ENCODE measurements at places on chromosomes 3 and 15. TPM values are rescaled to one million over a fixed set of nuclear protein-coding genes. Genes with fewer than 3 reads are reported as not detected.

- no peak for DNase-seq
Observed at GRCh38 chr15:70653426-70653825, 109.9 kb downstream of the UACA start.

DNA sequence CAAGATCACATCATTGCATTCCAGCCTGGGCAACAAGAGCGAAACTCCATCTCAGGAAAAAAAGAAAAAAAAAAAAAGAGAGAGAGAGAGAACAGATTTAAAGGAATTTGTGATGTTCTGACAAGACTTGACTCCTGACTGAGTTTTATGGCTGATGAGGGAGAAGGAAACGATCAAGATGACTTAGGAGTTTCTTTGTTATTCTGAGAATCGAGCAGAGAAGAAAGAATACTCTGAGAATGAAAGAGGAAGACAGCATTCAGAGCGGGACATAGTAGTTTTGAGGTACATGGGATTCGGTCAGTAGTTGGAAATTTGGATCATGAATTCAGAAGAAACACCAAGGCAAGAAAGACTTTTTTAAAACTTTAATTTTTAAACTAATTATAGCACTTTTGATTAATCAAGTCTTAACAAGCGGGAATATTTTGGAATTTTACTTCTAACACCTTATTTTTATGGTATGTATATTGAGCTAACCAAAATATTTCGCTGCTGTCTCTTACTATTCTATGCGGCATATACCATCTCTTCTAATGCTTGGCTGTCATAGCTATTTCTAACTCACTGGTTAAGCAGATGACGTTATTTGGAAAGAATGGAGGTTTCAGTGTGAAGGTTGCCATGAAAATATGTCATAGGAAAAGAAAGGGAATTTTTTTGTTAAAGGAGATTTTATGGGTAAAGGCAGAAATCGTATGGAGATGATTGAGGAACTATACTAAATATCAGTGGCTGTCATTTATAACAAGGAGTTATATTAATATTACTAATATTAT lies 644.1 kb downstream of the RBMS3 start:
- DNase-seq, result no peak

DNA sequence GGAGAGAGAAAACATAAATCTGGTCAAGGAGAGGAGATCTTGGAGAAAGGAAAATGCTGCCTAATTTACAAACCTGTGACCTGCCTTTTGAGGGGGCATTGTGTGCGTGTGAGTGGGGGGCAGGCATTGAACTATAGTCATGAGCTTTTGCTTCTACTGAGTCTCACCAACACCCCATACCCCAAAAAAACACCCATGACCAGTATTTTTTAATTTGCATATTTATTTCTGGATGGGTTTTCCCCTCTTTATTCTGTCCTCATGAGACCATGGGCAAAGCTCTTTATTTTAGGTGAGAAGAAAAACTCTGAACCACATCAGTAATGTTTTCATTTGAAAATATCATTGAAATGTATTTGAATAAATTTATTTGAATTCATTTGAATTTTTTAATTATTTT lies 20.6 kb downstream of the CD80 start:
- no peak for DNase-seq

GRCh38 chr3:150221904-150222523 lies 186.1 kb upstream of the TSC22D2 start:
- DNase-seq, result no peak

- no peak for DNase-seq
Observed at GRCh38 chr3:87461036-87461435, 184.7 kb upstream of the POU1F1 start.

DNA sequence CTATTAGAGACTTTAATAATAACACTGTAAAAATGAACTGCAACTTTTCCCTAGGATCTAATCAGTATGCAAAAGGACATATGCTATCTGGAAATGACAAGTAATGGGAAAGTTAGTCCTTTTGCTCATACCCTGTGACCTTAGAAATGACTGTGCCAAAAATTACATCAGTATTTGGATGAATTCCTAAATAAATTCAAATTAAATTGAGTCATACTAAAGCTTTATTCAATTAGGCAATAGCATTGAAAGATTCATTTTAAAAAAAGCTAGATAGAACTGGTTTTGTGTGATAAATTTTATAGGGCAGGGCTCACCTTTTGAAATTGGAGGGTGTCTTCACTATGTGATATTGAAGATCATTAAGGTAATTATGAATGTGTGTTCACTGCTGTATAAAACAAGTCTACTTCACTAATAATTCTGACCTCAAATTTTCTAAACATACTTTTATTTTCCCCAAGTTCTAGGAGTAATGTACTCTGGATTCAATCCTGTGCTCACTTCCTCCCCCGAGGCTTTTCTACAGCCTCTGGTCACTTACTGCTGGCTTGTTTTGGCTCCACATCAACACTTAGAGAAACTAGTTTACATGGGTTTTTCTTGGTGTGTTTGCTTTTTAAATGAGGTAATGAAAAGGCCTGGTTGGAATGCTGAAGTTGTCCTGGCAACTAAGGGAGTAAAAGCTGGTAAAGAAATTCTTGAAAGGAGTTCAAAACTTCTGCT lies 44.4 kb upstream of the SPTSSB start:
- no peak for DNase-seq

DNA sequence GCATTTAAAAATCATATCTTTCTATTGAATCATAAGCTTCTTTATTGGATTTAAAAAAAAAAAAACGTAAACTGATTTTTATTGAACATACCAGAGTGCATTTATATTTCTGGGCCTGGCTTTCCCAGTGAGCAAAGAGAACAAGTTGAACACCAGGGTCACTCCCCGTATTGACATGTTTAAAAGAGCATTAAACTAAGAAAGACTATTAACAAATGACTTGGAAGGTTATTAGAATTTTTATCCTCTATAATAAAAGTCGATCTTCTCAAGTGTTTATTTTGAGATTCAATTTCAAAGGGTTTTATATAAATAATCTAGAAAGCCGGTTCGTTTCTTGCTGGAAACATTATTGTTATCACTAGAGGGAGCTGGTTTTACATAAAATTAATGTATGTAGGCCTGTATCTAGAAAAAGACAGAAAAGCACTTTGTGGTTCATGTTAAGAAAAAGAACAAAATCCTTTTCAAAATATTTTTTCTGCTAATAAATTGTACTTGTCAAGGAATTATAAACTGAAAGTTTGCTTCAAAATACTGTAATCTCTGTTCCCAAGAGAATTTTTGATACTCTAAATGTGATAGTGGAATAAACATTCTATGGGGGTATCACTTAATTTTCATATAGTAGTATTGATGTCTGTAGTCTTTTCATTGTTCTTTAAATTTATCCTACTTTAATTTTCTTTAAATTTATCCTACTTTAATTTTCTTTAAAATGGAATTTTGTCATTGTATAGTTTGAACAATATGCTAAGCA lies 321.8 kb upstream of the MME start:
- no peak for DNase-seq

DNA sequence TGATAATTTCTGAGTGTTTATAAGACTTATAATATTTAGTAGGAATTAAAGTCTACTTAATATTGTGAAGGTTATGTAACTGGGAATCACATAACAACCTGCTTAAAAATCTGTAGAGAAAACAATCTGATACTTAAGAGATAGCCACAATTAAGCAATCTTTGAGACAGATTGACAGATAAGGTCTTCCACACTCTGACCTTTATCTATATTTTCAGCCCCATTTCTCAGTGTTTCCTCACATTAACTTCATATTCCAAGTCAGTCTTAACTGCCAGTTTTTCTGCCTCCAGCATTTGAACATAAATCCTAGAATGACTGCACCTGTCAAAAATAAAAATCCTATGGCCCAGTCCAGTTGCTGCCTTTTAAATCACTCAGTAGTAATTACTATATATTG lies 423.2 kb downstream of the PYDC2 start:
- DNase-seq, result no peak

- no peak for DNase-seq
Observed at GRCh38 chr15:86615816-86616215, 536.1 kb downstream of the AGBL1 start.

GRCh38 chr3:150293401-150294001 lies 114.6 kb upstream of the TSC22D2 start:
- DNase-seq, result no peak

Gene IMP3
- 50.4 TPM for total RNA-seq

Gene ADAMTS9
- total RNA-seq, result not detected

Gene SCAANT1
- total RNA-seq, result 1.4 TPM

DNA sequence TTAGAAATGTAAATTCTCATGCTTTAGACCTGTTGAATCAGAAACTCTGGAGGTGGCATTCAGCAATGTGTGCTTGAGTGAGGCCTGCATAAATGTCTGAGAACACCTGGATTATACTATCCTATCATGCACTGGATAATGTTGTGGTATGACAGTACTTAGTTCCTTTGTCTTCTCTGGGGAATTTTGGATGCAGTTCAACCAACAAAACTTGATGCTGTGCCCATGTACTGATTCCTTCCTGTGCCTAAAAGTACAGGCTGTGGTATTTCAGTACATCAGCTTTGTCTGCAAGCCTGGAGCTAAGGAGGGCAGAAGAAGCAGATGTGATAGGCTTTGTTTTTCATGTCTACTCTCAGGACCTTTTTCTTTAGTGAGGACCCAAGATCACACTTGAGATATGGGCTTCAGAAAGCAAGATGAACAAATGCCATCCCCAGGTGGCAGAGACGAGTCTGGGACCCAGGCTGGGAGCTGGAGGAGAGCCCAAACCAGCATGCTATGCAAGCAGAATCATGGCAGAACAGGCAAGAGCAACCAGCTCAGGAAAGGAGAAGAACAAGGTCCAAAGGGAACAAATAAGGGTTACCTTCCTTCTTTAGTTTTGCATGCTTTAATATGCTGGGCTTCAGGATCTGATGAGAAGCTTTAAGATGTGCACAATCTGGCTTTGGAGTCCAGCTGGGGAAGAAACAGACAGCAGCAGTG lies 124.7 kb downstream of the MYRIP start:
- no peak for DNase-seq

Gene EAF2
- total RNA-seq, result 4.4 TPM

DNA sequence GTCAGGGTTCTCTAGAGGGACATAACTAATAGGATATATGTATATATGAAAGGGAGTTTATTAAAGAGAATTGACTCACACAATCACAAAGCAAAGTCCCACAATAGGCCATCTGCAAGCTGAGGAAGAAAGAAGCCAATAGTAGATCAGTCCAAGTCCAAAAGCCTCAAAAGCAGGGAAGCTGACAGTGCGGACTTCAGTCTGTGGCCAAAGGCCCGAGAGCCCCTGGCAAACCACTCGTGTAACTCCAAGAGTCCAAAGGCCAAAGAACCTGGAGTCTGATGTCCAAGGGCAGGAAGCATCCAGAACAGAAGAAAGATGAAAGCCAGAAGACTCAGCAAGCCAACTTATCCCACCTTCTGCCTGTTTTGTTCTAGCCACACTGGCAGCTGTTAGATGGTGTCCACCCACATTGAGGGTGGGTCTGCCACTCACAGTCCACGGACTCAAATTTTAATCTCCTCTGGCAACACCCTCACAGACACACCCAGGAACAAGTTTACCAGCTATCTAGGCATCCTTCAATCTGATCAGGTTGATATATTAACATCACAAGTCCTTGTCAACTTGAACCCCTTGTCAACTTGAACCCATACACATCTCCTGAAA lies 54.2 kb upstream of the ACAD9 start:
- DNase-seq, result no peak

- no peak for DNase-seq
Observed at GRCh38 chr3:179436517-179436916, 14.8 kb downstream of the GNB4 start.

DNA sequence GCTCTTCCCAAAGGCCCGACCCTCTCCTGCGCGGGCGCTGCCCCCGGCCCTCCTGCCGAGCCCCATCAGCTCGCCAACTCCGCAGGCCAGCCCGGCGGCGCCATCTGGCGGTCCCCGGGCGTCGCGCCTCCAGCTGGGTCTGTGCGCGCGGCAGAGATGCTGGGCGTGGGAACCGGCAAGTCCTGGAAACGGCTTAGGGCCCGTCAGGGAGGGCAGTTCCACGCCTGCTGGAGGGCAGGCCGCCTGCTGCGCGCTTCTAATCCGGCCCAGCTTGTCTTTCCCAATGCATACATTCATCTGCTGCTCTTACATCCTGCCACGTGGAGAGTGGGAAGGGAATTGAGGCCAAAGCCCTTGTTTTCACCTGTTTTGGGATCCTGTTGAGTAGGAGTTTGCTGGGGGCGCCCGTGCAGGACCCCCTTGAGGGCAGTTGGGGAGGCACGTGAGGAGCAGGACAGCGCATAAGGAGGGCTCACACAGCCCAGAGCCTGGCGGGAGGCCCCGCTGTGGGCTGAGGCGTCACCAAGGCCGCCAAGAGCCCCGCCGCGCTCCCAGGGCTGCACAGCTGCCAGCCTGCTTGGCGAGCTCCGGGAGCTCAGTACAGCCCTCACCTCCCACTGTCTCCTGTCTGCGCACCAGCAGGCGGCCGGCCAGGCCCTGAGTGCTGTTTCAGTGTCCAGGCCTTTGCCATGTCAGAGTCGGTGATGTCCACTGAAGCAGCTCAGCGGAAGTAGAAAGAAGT lies 165.6 kb downstream of the NSMCE3 start:
- peak; percentile 45 for DNase-seq

Gene CIDEC
- not detected for total RNA-seq

Gene UQCRC1
- 75.5 TPM for total RNA-seq

Gene CD276
- not detected for total RNA-seq

- no peak for DNase-seq
Observed at GRCh38 chr15:98523912-98524662, 124.3 kb upstream of the IGF1R start.

- no peak for DNase-seq
Observed at GRCh38 chr3:82376883-82377282, 615.4 kb upstream of the GBE1 start.

- DNase-seq, result no peak
Observed at GRCh38 chr3:187852842-187853730, 107.8 kb upstream of the BCL6 start.

Gene ZPLD1
- total RNA-seq, result not detected

- DNase-seq, result no peak
Observed at GRCh38 chr3:58072052-58072762, 64.0 kb downstream of the FLNB start.

Gene MESP1
- not detected for total RNA-seq

DNA sequence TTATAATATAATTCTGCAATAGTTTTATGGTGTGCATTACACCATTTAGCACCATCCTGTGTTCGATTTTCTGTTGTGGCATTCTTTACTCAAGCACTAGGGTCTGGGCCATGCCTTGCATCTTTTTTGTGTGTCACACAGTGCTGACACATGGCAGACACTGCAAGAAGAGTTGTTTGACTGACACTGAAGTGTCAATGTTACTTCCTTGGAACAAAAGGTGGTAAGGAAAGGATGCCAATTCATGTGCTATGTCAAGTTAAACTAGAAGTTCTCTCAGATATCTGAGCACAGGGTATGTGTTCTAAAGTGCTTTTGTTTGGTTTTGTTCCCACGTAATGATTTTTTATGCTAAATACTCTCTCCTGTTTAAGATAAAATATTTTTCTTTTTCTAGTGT lies 102.5 kb upstream of the UNC13C start:
- DNase-seq, result no peak
